ENCODE measurements at places on chromosomes 2 and 18. TPM values are rescaled to one million over a fixed set of nuclear protein-coding genes. Genes with fewer than 3 reads are reported as not detected.

Gene ALPI
- not detected for total RNA-seq

Gene SIX2
- total RNA-seq, result under 0.01 TPM

Gene HAAO
- total RNA-seq, result 0.09 TPM

Gene GYPC
- 5.8 TPM for total RNA-seq

Gene PHOSPHO2
- 2.3 TPM for total RNA-seq

Gene IFIH1
- 4.9 TPM for total RNA-seq

Gene FOXD4L1
- total RNA-seq, result not detected

Gene LRATD1
- 0.27 TPM for total RNA-seq

Gene DCDC2C
- total RNA-seq, result not detected

Gene UCN
- total RNA-seq, result 0.09 TPM

Gene CRYGC
- total RNA-seq, result not detected

Gene AKAIN1
- not detected for total RNA-seq

Gene ACMSD
- not detected for total RNA-seq

Gene ITM2C
- total RNA-seq, result 3.8 TPM

Gene ACP1
- 97.0 TPM for total RNA-seq

Gene CDK15
- not detected for total RNA-seq

Gene CD226
- 0.09 TPM for total RNA-seq

Gene NAT8
- not detected for total RNA-seq

Gene TRIM43
- total RNA-seq, result not detected

Gene TRIM54
- not detected for total RNA-seq

Gene UGT1A4
- not detected for total RNA-seq

Gene TSHZ1
- total RNA-seq, result 4.5 TPM

Gene MPPE1
- 17.8 TPM for total RNA-seq

Gene VWA3B
- not detected for total RNA-seq

Gene MAPK4
- not detected for total RNA-seq

Gene NBAS
- total RNA-seq, result 100 TPM

Gene WDR43
- 80.2 TPM for total RNA-seq

Gene ANKRD12
- total RNA-seq, result 45.9 TPM

Gene FIGN
- 1.3 TPM for total RNA-seq

Gene POTEC
- total RNA-seq, result not detected

Gene LRRTM1
- not detected for total RNA-seq

Gene TMEM150A
- 8.8 TPM for total RNA-seq

Gene WDCP
- total RNA-seq, result 10.8 TPM

Gene OTOS
- total RNA-seq, result not detected

Gene SANBR
- 16.8 TPM for total RNA-seq

Gene TUBA3D
- total RNA-seq, result not detected

Gene RIT2
- not detected for total RNA-seq

Gene RAB27B
- 3.5 TPM for total RNA-seq

Gene ZBTB7C
- total RNA-seq, result not detected

Gene TAF4B
- total RNA-seq, result 3.4 TPM

Gene TBR1
- total RNA-seq, result under 0.01 TPM

Gene CFC1
- total RNA-seq, result not detected

Gene OTOF
- 0.09 TPM for total RNA-seq

Gene DLX2
- not detected for total RNA-seq

Gene ASB18
- total RNA-seq, result not detected

Gene TMEM198
- total RNA-seq, result not detected

Gene CXCR1
- not detected for total RNA-seq

Gene KLF11
- total RNA-seq, result 3.6 TPM

Gene ADAM23
- 18.4 TPM for total RNA-seq

Gene LONRF2
- under 0.01 TPM for total RNA-seq

Gene SLC9A4
- total RNA-seq, result not detected

Gene DNAH6
- under 0.01 TPM for total RNA-seq

Gene GAD1
- 0.18 TPM for total RNA-seq
